ENCODE measurements at places on chromosomes 3 and 15.

DNA sequence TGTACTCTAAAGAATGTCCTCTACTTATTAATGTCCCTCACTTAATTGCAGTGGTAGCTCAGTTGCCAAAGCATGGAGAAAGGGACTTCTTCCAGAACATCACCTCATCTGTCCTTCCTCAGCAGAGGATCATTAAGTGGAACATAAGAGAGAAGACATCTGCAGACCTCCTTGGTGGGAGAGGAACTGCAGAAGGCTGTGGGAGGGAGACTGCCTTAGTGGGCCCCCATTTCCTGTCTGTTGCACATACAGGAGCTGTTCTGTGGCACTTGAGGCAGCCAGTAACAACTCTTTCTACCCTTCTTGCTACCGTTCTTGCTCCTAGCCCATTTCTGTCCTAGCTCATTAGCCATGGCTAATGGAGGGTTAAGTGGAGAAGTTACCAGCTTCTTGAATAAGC lies 33.6 kb downstream of the HPS3 start:
- DNase-seq = no peak

DNA sequence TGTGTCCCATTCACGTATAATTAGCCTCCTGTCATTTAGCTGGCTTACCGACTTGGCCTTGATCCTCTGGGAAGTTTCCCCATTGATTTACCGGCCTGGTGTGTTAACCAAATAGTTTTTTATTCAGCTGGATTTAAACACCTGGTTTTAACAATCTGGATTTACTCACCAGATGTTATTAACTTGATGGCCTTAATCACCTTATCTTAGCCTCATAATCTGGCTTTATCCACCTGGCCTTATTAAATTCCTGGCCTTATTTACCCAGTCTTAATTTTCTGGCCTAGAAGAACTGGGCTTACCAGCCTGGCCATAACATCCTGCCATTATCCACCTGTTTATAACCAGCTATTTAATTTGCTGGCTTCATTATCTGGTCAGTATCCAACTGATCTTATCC lies 89.9 kb downstream of the IL12A start:
- no peak for DNase-seq

GRCh38 chr15:45867281-45867680 lies 232.5 kb downstream of the SQOR start:
- no peak for DNase-seq

GRCh38 chr15:28914483-28915023 lies 28.8 kb downstream of the APBA2 start:
- DNase-seq = no peak

GRCh38 chr3:155097009-155097349 lies 16.9 kb downstream of the MME start:
- DNase-seq = no peak

All from NCI-H1048 (cell line).